ENCODE measurements at places on chromosomes 4 and X.

DNA sequence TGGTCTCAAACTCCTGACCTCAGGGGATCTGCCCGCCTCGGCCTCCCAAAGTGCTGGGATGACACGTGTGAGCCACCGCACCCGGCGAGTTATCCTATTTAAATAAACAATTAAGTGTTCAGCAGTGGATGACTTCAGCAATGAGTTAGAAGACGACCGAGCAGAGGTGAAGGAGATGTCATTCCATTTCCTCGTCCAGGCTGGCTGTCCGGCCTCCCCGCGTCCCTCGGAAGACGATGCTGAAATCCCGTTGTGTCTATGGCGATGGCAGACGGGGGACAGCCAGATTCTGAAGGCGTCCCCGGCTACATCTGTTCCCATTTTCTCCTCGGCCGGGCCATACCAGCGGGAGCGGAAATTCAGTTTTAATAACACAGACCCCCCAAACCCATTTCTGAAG lies 209.8 kb downstream of the CRLF2 start:
- no peak for DNase-seq

DNA sequence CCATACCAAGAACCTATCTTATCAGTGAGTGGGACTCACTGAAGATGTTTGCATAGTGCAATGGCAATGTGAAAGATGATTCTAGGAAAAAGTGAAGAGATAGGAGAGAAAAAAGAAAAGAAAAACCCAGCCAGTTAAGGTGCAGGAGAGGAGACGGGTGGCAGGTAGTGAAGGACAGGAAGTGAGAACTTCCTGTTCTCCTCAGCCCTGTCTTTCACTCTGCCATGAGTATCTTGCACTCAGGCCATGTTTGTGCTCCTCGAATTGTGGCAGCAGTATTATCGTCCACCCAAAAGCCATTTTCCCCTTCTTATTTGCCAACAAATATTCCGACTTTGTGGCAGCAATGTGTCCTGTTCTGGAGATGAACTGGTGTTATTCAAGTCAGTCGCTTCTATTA lies 8.6 kb upstream of the ENPEP start:
- DNase-seq = no peak

DNA sequence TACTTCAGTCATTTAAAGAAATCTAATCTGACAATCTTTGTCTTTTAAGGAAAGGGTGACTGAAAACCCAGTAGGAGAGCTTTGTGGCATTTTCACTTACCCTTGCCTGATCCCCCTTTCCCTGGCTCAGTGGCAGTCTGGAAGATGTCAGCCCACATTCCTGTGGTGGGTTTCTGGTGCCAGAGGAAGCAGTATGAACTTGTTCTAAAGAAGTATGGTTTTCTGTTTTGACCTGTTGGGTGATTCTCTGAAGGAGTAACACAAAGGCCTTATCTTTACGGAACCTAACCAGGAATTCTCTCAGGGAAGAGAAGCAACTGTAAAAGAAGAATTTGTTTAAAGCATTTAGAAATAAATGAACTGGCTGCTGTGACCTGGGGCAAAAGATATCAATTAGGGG lies 41.9 kb downstream of the BMP15 start:
- DNase-seq = no peak

DNA sequence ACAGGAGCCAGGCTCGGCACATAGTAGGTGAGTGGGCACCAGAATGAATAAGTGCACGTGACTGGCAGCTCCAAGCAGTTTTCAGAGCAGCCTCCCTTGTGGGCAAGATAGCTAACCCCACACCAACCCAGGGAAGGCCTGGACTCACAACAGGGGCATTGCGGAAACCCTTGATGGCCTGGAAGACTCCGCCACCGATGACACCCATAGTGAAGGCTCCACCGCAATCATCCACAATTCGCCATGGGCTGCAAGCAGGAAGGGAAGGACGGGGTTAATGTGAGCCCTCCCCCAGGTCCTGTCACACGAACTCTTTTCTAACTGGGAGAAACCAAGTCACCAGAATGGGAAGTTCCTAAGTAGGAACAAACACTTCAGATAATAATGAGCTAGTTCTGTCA lies 957 bp downstream of the TIMM17B start:
- no peak for DNase-seq

DNA sequence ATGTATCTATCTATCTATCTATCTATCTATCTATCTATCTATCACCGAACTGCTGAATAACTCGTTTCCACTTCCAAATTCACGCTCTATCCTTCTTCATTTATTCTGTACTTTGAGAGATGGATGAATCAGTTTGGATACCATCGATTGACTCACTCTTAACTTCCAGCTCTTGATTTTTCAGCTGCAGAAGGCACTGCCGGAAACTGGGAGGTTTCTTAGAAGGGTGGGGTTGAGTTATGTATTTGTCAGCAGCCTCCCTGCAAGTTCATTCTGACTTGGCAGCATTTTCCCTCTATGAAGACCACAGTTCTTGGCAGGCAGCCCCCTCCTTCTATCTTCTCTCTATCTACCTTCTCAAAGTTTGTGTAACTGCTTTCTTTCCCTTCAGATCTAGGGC lies 112.0 kb upstream of the MAGEB18 start:
- DNase-seq = no peak

DNA sequence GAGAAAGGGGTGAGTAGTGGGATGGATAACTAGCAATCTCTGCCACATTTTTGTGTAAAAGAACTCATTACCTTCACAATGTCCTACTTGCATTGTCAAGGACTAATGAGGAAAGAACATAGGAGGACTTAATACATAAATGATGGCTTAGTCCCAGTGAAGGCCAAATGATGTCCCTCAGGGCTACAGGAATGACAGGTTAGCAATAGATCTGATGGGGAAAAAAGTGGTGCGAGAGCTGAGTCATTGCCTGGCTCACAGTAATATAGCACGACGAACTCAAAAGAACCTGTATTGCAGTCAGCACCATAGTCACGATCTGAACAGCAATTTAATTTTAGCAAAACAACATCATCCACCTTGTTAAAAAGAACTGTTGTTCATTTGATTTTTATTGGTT lies 70.9 kb upstream of the ARHGAP36 start:
- no peak for DNase-seq
